ENCODE measurements at places on chromosomes 1 and 21. TPM values are rescaled to one million over a fixed set of nuclear protein-coding genes. Genes with fewer than 3 reads are reported as not detected.

DNA sequence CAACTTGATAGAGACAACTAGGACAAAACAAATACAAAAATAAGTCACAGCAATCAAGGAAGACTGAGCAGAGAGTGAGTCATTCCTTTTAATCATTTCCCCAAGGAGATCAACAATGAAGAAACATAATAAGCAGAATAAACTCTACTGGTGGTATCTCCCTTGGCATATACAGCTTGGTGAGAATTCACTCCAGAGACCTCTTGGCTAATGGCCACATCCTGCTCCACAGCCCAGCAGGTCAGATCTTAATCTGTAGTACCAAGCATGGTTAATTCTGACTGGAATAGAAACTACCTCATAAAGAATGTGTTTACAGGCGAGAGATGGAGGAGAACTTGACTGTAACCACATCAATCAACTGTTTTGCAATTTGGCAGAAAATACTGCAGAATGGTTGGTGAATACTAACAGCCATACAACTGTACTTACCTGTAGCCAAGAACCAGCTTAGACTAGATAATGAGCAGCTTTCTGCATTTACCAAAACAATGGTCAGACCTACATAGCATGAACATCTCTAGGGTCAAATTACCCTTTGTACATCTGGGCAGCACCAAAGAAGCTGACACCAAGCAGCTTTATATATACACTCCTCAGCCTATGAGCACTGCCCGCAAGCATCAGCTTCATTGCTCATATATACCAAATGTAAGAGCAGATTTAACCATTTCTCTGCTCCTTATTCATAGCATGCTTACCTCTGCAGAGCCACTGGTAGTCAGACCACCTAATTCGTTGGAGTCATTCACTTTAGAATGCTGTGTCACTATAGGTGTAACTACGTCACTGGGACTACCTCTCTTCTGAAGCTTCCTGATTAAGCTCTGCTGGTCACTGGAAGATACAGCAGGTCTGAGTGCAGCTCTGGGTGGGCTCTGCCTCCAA, 51.0 kb downstream of the KIAA0319L start:
- no peak overlapping the region for H3K4me3 ChIP-seq
- peak; percentile 83 for DNase-seq
- H3K36me3 ChIP-seq = no peaks in the 10 kb centered on the region
- H3K27me3 ChIP-seq = no peaks in the 10 kb centered on the region

DNA sequence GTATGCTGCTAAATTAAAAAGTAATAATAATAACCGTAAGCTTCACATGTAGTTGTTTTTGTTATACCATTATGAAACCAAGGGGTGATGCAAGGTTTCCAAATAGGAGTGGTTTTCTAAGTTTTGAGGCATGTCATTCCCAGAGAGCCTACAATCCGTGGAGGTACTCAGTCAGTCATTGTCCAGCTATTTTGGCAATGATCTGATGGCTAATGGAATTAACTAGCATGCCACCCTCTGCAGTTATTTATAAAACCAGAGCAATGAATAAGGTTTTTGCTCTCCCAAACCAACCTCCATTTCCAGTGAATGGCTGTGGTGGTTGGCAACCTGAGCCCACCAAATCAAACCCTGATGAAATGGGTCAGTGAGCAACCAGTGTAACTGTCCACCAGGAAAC, 106.4 kb downstream of the TBX15 start:
- H3K36me3 ChIP-seq = peaks cover 41% of the 10 kb centered on the region
- H3K4me1 ChIP-seq = 0 out of 2 replicates have a peak, but pooled peaks cover 13% of the 10 kb centered on the region
- H3K27ac ChIP-seq = no peak overlapping the region
- H3K27me3 ChIP-seq = no peaks in the 10 kb centered on the region

- H3K36me3 ChIP-seq = peaks cover 36% of the 10 kb centered on the region
- no peak overlapping the region for H3K4me3 ChIP-seq
- no peak overlapping the region for H3K27ac ChIP-seq
- H3K4me1 ChIP-seq = no peaks in the 10 kb centered on the region
Observed at GRCh38 chr1:100077531-100077930, 55.2 kb downstream of the SASS6 start.

DNA sequence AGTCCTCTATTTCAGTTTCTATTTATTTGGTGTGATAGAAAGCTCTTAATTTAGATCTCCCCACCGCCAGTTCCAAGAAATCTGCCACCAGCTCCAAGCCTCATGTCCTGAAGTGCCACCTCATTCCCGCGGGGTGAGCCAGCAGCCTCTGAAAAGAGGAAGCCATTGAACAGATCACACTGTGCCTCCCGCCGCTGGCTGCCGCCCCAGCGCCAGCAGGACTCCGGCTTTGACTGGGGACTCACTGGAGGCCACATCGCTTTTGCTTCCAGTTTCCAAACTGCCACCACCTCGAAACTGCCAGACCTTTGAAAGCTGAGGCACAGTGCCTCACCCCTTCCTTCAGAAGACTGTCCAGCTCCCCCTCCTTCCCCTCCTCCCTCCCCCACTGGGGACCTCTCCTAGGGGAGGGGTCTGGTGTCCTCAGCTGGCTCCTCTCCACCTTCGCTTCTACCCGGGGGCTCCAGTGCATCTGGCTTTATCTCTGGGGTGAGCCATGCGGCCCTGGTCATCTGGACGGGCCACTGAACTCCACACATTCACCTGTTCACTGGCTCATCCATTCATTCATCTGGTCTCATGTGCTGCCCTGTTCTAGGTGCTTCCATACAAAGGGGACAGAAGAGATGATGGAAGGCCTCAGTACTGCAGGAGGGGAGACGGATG, 58.9 kb downstream of the VPS26C start:
- H3K4me3 ChIP-seq = peak overlapping the region; percentile 55
- peak; percentile 63 for DNase-seq
- H3K27ac ChIP-seq = peak overlapping the region; percentile 35
- no peaks in the 10 kb centered on the region for H3K27me3 ChIP-seq
- H3K36me3 ChIP-seq = peaks cover 3% of the 10 kb centered on the region

DNA sequence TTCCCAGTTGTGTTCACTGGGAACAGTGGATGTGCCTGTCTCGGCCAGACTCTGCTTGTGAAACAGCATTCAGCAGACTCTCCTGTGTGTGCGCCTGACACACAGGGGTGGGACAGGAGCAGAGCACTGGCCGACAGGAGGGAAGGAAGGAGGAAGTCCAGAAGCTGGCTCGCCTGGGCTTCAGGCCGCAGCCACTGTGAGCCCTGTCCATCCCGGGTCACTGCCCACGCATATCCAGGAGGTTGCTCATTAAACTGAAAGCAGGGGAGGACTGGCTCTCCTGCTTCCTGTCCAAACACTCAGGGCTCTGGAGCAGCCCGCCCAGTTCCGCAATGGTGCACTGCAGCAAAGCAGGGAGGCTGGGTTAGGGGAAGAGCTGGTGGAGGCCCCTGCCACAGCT, 218.7 kb upstream of the VAMP3 start:
- no peak overlapping the region for H3K4me3 ChIP-seq
- H3K36me3 ChIP-seq = no peaks in the 10 kb centered on the region
- H3K4me1 ChIP-seq = peaks cover 13% of the 10 kb centered on the region
- H3K27me3 ChIP-seq = no peaks in the 10 kb centered on the region
- DNase-seq = no peak
- H3K27ac ChIP-seq = no peak overlapping the region

DNA sequence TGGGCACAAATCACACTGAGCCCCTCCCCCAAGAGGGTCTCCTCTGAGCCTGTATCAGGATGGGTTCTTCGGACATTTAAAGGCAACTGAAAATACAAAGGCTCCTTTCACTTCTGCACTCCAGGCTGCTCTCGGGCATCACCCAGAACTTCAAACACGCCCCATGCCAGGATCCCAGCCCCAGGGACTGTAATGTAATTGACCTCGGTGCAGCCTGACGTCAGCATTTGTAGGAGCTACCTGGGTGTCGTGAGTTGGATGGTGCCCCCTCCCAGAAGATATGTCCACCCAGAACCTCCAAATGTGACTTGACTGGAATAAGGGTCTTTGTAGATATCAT, 95.2 kb downstream of the PSMG1 start:
- no peak overlapping the region for H3K27ac ChIP-seq
- H3K4me3 ChIP-seq = no peak overlapping the region
- H3K27me3 ChIP-seq = peaks cover 7% of the 10 kb centered on the region
- DNase-seq = no peak
- H3K4me1 ChIP-seq = no peaks in the 10 kb centered on the region
- no peaks in the 10 kb centered on the region for H3K36me3 ChIP-seq

GRCh38 chr21:45330075-45330781, 42.5 kb upstream of the POFUT2 start:
- H3K4me1 ChIP-seq = peaks cover 19% of the 10 kb centered on the region
- no peak overlapping the region for H3K4me3 ChIP-seq
- no peaks in the 10 kb centered on the region for H3K36me3 ChIP-seq

- DNase-seq = no peak
- no peaks in the 10 kb centered on the region for H3K36me3 ChIP-seq
- H3K27me3 ChIP-seq = no peaks in the 10 kb centered on the region
- H3K4me3 ChIP-seq = peak overlapping the region; percentile 66
Observed at GRCh38 chr1:6261615-6261995, 707 bp upstream of the GPR153 start.

CYP4X1 gene
- not detected for total RNA-seq

DNA sequence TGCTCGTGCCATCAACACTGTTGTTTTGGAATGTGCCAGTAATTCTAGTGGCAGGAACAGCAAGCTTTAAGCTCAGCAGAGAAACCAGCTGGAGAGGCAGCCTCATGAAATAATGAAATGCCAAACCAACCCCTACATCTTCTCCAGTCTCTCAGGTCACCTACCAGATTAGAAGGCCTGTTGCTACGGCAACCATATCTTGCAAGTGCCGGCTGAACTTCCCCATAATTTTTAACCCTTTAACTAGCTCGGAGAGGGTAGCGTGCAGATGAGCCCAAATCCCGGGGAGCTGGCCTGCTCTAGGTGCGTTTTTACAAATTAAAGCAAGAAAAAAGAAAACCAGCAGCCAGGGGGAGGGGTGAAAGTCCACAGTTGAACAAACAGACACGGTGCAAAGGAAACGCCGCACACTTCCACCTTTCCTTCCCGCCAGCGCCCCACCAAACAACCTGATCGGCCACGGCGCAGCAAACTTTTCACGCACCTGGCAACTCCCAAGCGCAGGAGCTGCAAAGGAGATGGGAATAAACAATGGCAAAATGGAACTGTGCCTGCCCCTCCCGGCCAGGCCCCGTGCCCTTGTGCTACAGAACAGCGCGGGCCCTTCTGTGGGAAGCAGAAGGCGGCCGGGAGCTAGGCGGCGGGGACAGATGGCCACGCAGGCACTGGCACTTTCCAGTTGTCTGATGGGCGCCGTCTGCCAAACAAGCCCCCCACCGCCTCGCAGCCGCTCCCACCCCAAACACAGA, 50.1 kb downstream of the SSBP3 start:
- H3K27ac ChIP-seq = no peak overlapping the region
- no peak for DNase-seq
- no peaks in the 10 kb centered on the region for H3K27me3 ChIP-seq
- no peaks in the 10 kb centered on the region for H3K36me3 ChIP-seq

HPDL gene
- total RNA-seq = 3.7 TPM

- no peak overlapping the region for H3K27ac ChIP-seq
- H3K4me1 ChIP-seq = peaks cover 16% of the 10 kb centered on the region
- H3K36me3 ChIP-seq = no peaks in the 10 kb centered on the region
- DNase-seq = no peak
Observed at GRCh38 chr1:151641229-151641628, 29.4 kb downstream of the SNX27 start.

- DNase-seq = peak; percentile 33
- H3K4me1 ChIP-seq = peaks cover 39% of the 10 kb centered on the region
- no peaks in the 10 kb centered on the region for H3K27me3 ChIP-seq
- H3K27ac ChIP-seq = peak overlapping the region; percentile 96
- no peak overlapping the region for H3K4me3 ChIP-seq
- no peaks in the 10 kb centered on the region for H3K36me3 ChIP-seq
Observed at GRCh38 chr1:115133440-115133839, 44.1 kb upstream of the TSPAN2 start.

SF3B4 gene
- total RNA-seq = 12.3 TPM

GRCh38 chr1:192005976-192006375, 152.3 kb upstream of the RGS18 start:
- no peak for DNase-seq
- H3K36me3 ChIP-seq = no peaks in the 10 kb centered on the region
- H3K4me3 ChIP-seq = no peak overlapping the region
- H3K4me1 ChIP-seq = no peaks in the 10 kb centered on the region
- no peak overlapping the region for H3K27ac ChIP-seq

NEGR1 gene
- 15.7 TPM for total RNA-seq
